ENCODE measurements at places on chromosomes 12 and 14.

DNA sequence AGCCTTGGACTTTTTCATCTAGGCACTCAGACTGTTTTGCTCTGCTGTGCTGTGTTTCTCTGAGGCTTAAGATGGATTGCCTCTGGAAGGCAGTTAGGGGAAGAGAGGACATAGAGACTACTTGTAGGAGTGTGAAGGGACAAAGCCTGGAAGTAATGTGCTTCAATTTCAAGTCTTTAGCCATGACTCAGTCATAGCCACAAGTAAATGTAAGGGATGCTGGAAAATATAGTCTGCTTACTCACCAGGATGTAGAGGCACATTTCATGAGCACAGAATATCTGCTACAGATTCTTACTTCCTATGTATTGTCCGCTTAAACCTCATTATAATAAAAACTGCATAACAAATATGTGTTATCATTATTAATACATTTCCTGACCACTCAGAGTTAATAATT lies 794.3 kb upstream of the NOVA1 start:
- no peak for DNase-seq

- no peak for DNase-seq
Measured at GRCh38 chr14:47332939-47333338, 342.5 kb downstream of the MDGA2 start.

DNA sequence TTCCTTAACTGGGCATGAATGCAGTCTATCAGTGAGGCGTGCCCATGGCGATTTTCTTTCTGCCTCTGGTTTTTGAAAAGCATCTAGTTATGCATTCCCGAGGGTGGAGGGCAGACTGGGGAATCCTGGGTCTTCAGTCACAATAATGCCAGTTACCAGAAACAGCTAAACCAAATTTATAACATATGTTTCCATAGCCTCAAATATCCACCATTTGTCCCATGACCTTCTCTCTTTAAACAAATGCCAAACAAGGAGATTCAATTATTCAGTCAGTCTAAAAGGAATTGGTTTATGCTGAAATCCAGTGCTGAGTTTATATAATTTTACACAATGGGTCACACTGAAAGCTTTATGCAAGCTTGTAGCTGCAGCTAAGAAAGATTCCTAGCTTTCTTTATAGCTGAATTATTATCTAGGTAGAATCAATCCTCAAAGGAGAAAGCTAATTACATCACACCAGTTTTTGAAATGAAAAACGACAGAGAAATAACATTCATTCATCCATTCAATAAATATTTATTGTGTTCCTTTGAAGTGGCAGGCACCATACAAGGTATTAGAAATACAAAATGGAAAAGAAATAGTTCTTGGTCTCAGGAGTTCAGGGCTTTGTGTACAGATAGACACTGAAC lies 131.3 kb upstream of the RAP1B start:
- no peak for DNase-seq

DNA sequence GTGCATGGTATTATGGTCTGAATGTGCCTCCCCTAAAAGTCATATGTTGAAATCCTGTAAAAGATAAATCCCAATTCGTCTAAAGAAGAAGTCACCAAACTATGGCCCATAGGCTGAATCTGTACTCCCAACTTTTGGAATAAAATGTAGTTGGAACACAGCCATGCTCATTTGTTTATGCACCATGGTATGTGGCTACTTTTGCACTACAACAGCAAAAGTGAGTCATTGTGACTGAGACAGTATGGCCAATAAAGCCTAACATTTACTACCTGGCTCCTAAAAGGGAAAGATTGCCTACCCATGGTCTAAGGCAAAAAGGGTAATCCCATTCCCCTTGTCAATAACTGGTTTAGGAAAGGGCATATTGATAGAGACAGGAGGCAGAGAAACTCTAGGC lies 101.8 kb downstream of the LRIG3 start:
- no peak for DNase-seq

- no peak for DNase-seq
Measured at GRCh38 chr12:42235426-42235825, 2.6 kb downstream of the YAF2 start.

DNA sequence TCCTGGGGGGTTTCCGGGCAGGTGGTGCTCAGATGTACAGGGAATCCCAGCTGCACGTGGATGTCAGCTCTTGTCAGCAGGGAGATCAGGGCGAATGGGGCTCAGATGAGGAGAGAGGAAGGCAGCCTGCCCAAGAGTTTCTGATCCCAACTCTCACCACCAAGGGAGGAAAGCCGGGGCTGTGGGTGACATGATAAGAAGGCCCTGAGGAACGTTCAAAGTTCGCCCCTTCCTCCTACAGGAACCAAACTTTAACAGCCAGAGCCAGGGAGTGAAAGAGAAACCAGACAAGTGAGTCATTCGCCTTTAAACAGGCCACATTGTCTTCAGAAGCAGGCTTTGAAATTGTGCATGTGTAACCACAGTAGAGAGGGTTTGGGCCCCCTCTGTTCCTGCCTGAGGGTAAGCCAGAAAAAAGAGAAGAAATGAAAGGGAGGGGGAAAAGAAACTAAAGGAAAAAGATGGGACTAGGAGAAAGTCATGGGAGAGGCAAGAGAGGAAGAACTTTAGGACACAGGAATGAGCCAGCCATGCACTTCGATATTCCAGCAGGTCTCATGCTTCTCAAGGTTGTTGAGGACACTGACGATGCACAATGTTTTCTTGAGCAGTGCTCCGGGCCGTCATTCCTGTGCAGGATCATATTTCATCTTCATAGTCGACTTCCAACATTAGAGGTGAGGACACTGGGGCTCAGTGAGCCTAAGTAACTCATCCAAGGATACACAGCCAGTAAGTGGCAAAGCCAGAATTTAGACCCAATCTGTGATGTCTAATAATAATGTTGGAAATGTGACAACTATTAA lies 691.4 kb upstream of the TBX3 start:
- DNase-seq: no peak

DNA sequence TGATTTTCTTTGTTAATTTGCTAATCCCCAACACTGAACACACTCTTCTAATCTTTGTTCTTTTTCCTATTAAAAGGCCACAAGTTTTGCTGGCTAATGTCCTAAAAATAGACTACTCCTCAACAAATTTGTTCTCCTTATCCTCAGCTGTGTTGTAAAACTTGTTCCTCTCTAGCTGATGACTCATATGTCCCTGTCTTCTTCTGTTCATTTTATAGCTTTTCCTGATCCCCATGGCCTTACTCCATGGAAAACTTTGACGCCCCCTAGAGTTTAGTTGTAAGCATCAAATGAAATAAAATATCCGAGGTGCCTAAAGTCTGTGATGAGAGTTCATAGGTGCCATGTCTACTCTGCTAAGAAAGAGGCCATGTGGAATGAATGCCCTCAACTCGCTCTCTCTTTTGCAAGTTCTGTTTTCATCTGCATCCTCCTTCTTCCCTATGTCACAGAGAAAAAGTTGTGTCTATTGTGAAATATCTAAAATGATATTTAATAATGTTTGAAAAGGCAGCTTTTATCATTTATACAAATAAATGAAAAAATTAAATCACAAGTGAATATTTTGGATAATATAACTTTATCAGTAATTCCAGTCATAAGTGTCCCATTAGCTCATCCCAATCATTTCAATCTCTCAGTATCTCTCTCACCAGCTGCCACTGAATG lies 237.9 kb downstream of the IPO8 start:
- no peak for DNase-seq

- no peak for DNase-seq
Measured at GRCh38 chr14:21520767-21521166, 5.4 kb downstream of the SALL2 start.

DNA sequence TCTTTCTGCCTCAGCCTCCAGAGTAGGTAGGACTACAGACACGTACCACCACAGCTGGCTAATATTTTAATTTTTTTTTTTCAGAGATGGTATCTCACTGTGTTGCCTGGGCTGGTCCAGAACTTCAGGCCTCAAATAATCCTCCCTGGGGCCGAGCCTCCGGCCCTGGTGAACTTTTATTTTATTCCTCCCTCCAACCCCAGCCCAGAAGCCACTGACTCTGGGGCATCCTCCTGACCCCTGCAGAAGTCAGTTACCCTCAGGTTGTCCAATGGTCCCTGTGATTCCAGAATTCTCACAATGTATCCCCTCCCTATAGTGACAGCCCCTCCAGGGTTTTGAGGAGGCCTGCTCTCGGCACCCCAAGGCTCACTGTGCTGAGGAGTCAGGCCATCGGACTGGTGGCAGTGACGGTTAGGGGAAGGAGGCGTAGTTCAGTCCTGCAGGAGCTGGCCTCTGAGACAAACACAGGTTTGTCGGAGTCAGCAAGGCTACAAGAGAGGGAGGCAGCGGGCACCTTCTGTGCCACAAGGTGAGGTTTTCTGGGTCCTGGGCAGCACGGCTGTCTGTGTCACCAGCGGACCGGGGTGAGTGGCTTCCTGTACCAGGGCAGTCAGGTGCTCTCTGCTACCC lies 19.4 kb upstream of the FIGNL2 start:
- DNase-seq: no peak

GRCh38 chr14:83441801-83442200 lies 1908.1 kb upstream of the SEL1L start:
- DNase-seq: no peak

- no peak for DNase-seq
Measured at GRCh38 chr12:28883406-28883997, 265.6 kb upstream of the FAR2 start.

GRCh38 chr14:22994762-22995275 lies 12.5 kb upstream of the AJUBA start:
- DNase-seq: peak; percentile 41

DNA sequence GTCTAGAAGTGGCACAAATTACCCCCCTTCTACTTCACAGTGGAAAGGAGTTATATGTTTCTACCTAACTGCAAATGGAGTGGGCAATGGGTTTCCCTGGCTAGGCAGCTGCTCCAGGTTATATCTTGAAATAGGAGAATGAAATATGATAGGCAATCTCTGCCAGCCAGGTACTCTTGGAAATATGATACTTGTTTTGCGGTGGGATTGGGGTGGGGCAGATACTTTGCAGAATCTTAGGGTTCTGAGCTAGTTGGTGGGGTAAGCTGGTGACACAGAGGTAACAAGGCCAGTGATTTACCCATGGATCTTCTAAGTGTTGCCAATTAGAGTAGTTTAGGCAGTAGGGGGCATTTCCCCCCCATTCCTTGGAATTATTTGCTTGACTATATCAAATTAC lies 140.1 kb downstream of the ATP23 start:
- DNase-seq: no peak

DNA sequence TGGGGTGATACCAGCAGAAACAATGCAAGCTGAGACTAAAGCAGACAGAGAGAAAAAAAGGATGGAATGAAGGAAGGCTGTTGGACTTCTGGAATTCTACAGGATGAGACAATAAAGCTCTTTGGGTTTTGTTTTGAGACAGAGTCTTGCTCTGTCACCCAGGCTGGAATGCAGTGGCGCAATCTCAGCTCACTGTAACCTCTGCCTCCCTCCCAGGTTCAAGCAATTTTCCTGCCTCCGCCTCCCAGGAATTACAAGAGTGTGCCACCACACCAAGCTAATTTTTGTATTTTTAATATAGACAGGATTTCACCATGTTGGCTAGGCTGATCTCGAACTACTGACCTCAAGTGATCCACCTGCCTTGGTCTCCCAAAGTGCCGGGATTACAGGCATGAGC lies 115.4 kb downstream of the EXOC5 start:
- DNase-seq: no peak
